ENCODE measurements at places on chromosomes 16 and 17. TPM values are rescaled to one million over a fixed set of nuclear protein-coding genes. Genes with fewer than 3 reads are reported as not detected.
A peak's percentile ranks its signal among the peaks of the same experiment; 100 is the strongest.

- no peak overlapping the region for H3K4me3 ChIP-seq
- H3K36me3 ChIP-seq, result no peaks in the 10 kb centered on the region
- no peak overlapping the region for H3K27ac ChIP-seq
- DNase-seq, result no peak
- peaks cover 13% of the 10 kb centered on the region for H3K4me1 ChIP-seq
Measured at GRCh38 chr16:74770831-74771526, 3.6 kb downstream of the FA2H start.

- peaks cover 81% of the 10 kb centered on the region for H3K36me3 ChIP-seq
- no peak overlapping the region for H3K27ac ChIP-seq
- H3K4me1 ChIP-seq, result peaks cover 23% of the 10 kb centered on the region
- no peak for DNase-seq
- H3K4me3 ChIP-seq, result no peak overlapping the region
Measured at GRCh38 chr16:68289621-68290329, 21.0 kb downstream of the SLC7A6OS start.

- H3K36me3 ChIP-seq, result peaks cover 4% of the 10 kb centered on the region
- no peak overlapping the region for H3K27ac ChIP-seq
- no peak for DNase-seq
- H3K27me3 ChIP-seq, result no peaks in the 10 kb centered on the region
Measured at GRCh38 chr17:9446528-9446927, 129.1 kb downstream of the STX8 start.

DNA sequence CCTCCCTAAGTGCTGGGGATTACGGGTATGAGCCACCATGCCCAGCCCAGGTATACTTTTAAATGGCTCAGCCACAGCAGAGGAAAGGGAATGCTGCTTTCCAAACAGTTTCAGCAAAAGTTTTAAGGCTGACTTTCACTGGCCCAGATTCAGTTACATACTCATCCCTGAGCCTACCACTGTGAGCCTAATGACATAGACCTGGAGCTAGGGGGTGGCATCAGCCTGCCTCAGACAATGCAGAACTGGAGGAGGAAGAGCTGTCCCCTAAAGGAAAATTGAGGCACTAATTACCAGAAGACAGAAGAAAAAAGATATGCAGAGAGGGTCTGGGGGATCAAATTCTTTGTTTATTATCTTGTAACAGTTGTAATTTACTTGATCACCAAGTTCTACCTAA, 43.9 kb downstream of the HS3ST4 start:
- no peaks in the 10 kb centered on the region for H3K27me3 ChIP-seq
- H3K4me1 ChIP-seq, result no peaks in the 10 kb centered on the region
- H3K27ac ChIP-seq, result no peak overlapping the region
- H3K36me3 ChIP-seq, result no peaks in the 10 kb centered on the region

DNA sequence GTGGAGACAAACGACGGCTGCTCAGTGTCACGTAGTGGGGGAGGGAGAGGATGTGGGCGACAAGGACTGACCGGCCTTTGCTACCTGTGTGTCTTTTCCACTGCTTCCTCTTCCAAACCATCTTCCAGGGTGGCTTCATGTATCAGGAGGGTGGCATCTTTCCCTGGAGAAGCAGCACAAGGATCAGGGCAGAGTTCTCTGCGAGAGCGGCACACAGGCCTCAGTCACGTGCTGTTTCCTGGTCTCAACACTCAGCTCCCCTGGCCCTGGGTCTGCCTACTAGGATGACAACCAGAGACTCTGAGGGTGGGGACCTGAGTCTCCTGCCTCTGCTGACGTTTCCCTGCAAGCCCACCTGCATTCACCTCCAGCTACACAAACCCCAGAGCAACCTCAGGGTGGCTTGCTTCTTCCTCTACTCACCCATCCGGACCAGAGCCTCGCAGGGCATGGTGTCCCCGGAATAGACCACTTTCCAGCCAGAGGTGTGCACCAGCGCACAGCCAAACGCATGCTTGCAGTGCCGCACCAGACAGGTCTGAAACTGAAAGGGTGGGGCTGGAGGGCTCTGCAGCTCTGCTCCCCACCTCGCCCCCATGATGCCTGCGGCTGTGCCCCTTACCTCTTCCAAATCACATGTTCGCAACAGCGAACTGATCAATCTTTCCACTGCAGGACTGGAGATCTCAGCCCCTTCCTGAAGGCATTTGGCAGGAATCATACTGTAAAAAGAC, 23.3 kb downstream of the ELAC2 start:
- no peaks in the 10 kb centered on the region for H3K27me3 ChIP-seq
- no peak overlapping the region for H3K4me3 ChIP-seq
- no peak overlapping the region for H3K27ac ChIP-seq
- DNase-seq, result no peak
- no peaks in the 10 kb centered on the region for H3K4me1 ChIP-seq
- peaks cover 81% of the 10 kb centered on the region for H3K36me3 ChIP-seq

GRCh38 chr17:57679906-57680695, 65.0 kb downstream of the CCDC182 start:
- H3K4me1 ChIP-seq, result no peaks in the 10 kb centered on the region
- no peak for DNase-seq

DNA sequence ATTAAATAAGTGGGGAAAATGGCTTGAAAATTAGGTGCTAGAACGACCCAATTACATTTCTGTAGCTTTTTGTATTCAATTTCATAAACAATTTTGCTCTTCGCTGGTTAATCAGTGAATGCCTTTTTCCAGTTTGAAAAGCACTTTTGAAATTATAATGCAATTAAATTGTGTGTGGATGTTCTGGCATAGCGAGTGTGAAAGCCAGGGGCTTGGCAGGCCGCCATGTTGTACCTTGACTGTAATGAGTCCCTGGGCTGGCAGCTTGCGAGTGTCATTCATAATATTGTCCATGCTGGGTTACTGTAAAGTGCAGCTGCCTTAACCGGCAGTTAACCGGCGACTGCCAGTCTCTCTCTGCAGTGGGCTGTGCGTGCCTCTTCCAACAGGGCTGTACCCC, 177.8 kb downstream of the CCDC182 start:
- no peak for DNase-seq
- H3K27ac ChIP-seq, result no peak overlapping the region
- no peaks in the 10 kb centered on the region for H3K27me3 ChIP-seq
- H3K4me1 ChIP-seq, result peaks cover 4% of the 10 kb centered on the region
- peaks cover 12% of the 10 kb centered on the region for H3K36me3 ChIP-seq
- H3K4me3 ChIP-seq, result no peak overlapping the region

DNA sequence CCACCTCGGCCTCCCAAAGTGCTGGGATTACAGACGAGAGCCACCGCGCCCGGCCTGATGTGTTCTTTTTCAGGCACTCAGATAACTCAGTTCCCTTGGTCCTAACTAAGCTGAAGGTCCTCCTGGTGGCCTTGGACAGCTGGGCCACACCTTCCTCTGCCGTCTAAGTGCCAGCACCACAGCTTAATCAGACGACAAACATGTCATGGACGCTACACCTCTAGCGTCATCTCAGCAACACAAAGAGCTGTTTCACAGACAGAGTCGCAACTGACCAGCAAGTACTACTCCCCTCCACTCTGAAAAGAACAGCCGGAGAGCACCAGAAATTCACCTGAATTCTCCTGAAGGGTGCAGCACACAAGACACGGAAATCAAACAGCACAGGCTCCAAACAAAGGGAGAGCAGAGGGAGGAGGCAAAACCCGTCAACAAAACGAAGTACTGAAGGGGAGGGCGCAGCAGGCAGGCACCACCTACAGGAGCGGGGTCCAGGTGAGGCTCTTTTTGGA, 4.4 kb downstream of the TRAP1 start:
- DNase-seq, result no peak
- H3K4me1 ChIP-seq, result peaks cover 25% of the 10 kb centered on the region
- no peak overlapping the region for H3K4me3 ChIP-seq
- no peaks in the 10 kb centered on the region for H3K27me3 ChIP-seq

- no peak overlapping the region for H3K27ac ChIP-seq
- peak; percentile 43 for DNase-seq
- peaks cover 5% of the 10 kb centered on the region for H3K4me1 ChIP-seq
Measured at GRCh38 chr17:9971991-9972390, 66.9 kb upstream of the RCVRN start.

DNA sequence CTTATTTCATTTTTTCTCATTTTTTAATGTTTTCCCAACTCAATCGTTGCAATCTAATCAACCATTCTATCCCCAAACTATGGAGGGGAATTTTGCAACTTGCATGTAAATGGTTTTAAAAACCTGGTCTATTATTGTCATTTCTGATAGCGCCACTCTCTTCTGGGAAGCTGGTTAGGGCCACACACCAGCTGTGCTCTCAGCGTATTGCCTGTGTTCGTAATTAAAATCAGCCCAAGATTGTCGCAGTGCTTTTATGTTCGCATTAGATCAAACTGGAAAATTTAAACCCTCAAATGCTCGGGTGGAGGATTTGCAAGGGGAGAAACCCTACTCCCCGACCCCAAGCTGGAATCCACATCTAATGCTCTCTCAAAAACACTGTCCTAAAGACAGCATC, 123.5 kb upstream of the CACNG5 start:
- no peak for DNase-seq
- no peaks in the 10 kb centered on the region for H3K36me3 ChIP-seq
- H3K4me3 ChIP-seq, result no peak overlapping the region
- H3K27me3 ChIP-seq, result no peaks in the 10 kb centered on the region
- no peak overlapping the region for H3K27ac ChIP-seq
- peaks cover 5% of the 10 kb centered on the region for H3K4me1 ChIP-seq

- no peaks in the 10 kb centered on the region for H3K27me3 ChIP-seq
- no peak overlapping the region for H3K27ac ChIP-seq
Measured at GRCh38 chr17:9035249-9035648, 13.9 kb downstream of the NTN1 start.

GRCh38 chr17:82195675-82196672, 16.7 kb downstream of the CCDC57 start:
- no peaks in the 10 kb centered on the region for H3K4me1 ChIP-seq
- DNase-seq, result no peak
- H3K27ac ChIP-seq, result no peak overlapping the region
- H3K27me3 ChIP-seq, result no peaks in the 10 kb centered on the region
- peaks cover 85% of the 10 kb centered on the region for H3K36me3 ChIP-seq
- no peak overlapping the region for H3K4me3 ChIP-seq

- H3K4me1 ChIP-seq, result peaks cover 16% of the 10 kb centered on the region
- no peaks in the 10 kb centered on the region for H3K27me3 ChIP-seq
- no peak for DNase-seq
- no peak overlapping the region for H3K27ac ChIP-seq
Measured at GRCh38 chr17:19017804-19018599, 13.4 kb upstream of the FAM83G start.

GRCh38 chr16:11980136-11980844, 3.8 kb downstream of the SNX29 start:
- H3K4me1 ChIP-seq, result peaks cover 29% of the 10 kb centered on the region
- H3K27ac ChIP-seq, result peak overlapping the region; percentile 40
- no peak overlapping the region for H3K4me3 ChIP-seq
- no peak for DNase-seq
- no peaks in the 10 kb centered on the region for H3K27me3 ChIP-seq

- H3K36me3 ChIP-seq, result peaks cover 67% of the 10 kb centered on the region
- no peak for DNase-seq
- H3K4me3 ChIP-seq, result peak overlapping the region; percentile 36
Measured at GRCh38 chr17:4942760-4943508, 2.9 kb downstream of the RNF167 start.

GRCh38 chr17:18039535-18040260, 490 bp downstream of the GID4 start:
- peak; percentile 18 for DNase-seq
- peak overlapping the region; percentile 75 for H3K4me3 ChIP-seq
- H3K4me1 ChIP-seq, result peaks cover 40% of the 10 kb centered on the region
- H3K36me3 ChIP-seq, result peaks cover 13% of the 10 kb centered on the region
- H3K27ac ChIP-seq, result peak overlapping the region; percentile 72
- H3K27me3 ChIP-seq, result no peaks in the 10 kb centered on the region

DNA sequence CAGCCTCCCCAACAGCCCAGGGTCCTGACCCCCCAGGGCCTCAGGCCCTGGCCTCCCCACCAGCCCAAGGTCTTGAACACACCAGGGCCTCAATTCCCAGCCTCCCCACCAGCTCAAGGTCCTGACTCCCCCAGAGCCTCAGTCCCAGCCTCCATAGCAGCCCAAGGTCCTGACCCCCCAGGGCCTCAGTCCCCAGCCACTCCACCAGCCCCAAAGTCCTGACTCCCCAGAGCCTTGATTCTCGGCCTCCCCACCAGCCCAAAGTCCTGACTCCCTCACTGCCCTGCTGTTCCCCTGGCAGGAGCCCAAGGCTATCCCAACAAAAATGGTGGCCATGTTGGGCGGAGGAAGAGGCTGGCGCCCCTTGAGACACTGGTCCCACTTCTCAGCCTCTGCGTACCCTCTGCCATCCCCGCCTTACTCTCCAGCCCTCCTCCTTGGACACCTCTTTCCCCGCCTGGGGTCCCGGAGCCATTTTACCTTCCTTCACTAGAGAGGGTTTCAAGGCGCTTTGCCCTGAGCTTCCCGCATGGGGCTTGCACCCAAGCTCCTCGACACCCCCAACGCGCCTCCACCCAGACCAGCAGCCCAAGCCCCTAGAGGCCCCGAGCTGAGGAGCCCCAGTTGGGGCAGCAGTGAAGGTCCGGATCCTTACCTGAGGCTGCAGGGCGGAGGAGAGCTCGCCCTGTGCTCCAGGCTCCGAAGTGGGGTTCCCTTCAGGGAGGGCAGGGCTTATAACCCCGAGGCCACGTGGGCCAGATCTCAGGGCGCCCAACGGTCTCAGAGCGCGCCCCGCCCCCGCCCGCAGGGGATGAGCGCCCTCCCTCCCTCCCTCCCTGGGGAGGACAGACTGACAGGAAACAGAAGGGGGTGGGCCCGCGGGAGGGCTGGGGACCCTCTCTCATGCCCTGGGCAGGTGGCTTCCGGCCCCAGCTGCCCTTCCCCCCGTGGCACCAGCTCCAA, 3.5 kb upstream of the TSPOAP1 start:
- peaks cover 19% of the 10 kb centered on the region for H3K27me3 ChIP-seq
- no peaks in the 10 kb centered on the region for H3K4me1 ChIP-seq
- H3K4me3 ChIP-seq, result no peak overlapping the region
- no peak for DNase-seq

DNA sequence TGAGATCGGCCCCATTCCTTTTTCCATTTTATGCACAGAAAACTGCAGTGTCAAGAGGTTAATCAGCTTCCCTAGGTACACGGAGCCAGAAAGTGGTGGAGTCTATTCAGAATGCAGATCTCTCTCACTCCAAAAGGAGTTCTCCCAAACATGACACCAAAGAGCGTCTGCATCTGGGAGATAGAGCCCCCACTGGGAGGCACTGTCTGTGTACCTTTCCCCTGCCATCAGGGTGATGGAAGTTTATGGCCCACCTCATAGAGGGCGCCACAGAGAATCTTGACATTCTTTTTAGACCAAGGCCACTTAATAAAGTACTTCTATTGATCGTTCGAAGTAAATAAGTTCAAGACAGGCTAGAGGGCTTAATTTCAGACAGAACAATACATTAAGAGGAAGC, 493.7 kb upstream of the ERCC4 start:
- H3K4me1 ChIP-seq, result peaks cover 7% of the 10 kb centered on the region
- no peaks in the 10 kb centered on the region for H3K27me3 ChIP-seq
- no peaks in the 10 kb centered on the region for H3K36me3 ChIP-seq
- no peak overlapping the region for H3K4me3 ChIP-seq
- no peak for DNase-seq
- H3K27ac ChIP-seq, result no peak overlapping the region

The TMED6 gene
- 1.2 TPM for total RNA-seq

The AHSP gene
- total RNA-seq, result not detected

The FADS6 gene
- total RNA-seq, result not detected

The DPEP3 gene
- not detected for total RNA-seq

The WNT9B gene
- total RNA-seq, result not detected

The CPNE7 gene
- total RNA-seq, result 86.8 TPM

The CRISPLD2 gene
- total RNA-seq, result 0.28 TPM

The COX11 gene
- 29.6 TPM for total RNA-seq

The OR1F1 gene
- not detected for total RNA-seq

All from MCF 10A (cell line).